ENCODE measurements at places on chromosomes 5 and 9. TPM values are rescaled to one million over a fixed set of nuclear protein-coding genes. Genes with fewer than 3 reads are reported as not detected.

The CATSPER3 gene
- 0.54 TPM for total RNA-seq

- DNase-seq = no peak
Observed at GRCh38 chr9:12289711-12290110, 403.5 kb upstream of the TYRP1 start.

DNA sequence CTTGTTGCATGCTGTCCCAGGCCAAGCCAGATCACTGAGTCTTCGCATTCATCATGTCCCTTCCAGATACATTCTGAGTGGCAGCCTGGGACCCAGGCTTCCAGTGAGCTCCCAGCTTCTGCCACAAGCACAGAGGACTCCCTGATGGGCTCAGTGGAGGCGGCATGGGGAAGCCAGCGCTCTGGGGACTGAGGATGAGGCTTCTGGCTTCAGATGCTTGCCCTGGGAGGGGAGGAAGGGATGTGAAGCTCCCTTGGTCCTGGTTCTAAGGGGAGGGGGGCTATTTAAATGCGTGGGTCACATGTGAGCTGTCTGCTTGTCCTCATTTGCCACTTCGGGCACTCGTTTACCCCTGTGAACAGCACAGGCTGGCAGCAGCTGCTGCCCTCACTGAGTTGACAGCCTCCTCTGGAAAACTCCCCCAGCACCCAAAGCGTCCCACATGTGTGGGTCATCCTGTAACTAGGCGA is 174.0 kb downstream of the NR3C1 start:
- DNase-seq = no peak

- DNase-seq = no peak
Observed at GRCh38 chr5:68305223-68305870, 89.8 kb downstream of the PIK3R1 start.

Measured in cardiac septum (tissue), 1 donor.